ENCODE measurements at places on chromosomes 2 and 18.

DNA sequence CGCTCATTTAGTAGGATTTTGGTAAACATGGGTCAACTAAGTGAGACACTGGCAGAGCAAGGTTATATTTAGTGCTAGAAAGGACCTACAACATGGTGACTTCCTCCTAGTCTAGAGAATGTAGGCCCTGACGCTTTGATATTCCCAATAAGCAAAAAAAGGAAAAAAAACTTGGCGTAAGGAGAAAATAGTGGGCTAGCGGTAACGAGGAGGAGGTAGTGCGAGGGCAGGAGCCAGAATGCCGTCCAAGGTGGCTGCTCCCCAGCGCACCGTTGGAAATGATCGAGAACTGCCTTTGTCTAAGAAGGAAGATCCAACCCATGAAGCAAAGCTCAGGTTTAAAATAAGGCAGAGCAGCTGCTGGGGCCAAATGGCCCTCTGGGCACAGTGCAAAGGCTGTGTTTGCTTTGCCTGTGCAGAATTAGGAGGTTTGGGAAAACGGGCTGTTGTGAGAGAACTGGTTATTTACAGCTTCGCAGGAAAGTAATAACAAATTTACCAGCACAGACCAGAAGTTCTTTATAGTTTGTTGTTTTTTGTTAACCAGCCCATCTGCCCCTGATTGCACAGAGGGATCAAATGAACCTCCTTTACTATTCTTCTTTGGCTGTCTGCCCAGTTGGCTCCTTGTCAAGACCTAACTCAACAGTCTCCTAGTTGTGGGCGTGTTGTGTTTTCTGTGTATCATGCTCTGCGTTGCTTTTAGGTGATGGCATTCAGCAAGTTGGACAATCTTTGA, 86.6 kb downstream of the ITGB1BP1 start:
- peak; percentile 84 for DNase-seq

GRCh38 chr2:191983591-191983990, 136.7 kb upstream of the CAVIN2 start:
- DNase-seq: no peak

- DNase-seq: no peak
Measured at GRCh38 chr2:8666581-8666980, 15.3 kb upstream of the ID2 start.

- DNase-seq: no peak
Measured at GRCh38 chr18:30855762-30856161, 186.8 kb downstream of the DSC3 start.

- no peak for DNase-seq
Measured at GRCh38 chr18:32303400-32303799, 113.6 kb downstream of the MEP1B start.

DNA sequence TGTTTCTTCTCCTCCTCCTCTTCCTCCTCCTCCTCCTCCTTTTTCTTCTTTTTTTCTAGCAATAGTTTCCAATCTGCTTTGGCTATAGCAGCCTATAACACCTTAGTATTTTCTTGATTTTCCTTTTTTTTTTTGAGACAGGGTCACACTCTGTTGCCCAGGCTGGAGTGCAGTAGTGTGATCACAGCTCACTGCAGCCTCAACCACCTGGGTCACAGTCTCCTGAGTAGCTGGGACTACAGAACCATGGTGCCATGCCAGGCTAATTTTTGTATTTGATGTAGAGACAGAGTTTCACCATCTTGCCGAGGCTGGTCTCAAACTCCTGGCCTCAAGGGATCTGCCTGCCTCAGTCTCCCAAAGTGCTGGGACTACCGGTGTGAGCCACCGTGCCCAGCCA, 10.7 kb upstream of the THNSL2 start:
- DNase-seq: no peak

DNA sequence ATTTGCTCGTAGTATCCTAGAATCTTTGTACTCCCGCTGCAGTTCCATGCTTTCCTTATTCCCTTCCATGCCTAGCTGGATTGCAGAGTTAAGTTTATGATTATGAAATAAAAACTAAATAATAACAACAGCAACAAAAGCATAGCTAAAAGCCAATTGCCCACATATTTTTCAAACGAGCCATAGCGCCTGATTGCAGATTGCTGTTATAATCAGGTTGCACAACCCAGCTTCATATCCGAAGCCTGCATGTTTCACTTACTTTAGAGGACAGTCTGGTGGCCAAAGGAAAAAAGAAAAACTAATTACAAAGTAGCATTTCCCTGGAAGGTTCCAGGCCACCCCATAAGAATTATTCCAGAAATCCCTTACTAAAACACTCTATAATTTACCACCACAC, 31.9 kb upstream of the PNO1 start:
- no peak for DNase-seq

- no peak for DNase-seq
Measured at GRCh38 chr2:120079647-120080046, 66.8 kb downstream of the EPB41L5 start.

GRCh38 chr2:66334237-66335029, 100.5 kb upstream of the MEIS1 start:
- no peak for DNase-seq

GRCh38 chr18:48975120-48975816, 24.5 kb upstream of the SMAD7 start:
- no peak for DNase-seq

- DNase-seq: no peak
Measured at GRCh38 chr2:214801068-214801467, 8.4 kb downstream of the BARD1 start.

GRCh38 chr2:180728928-180729559, 251.4 kb upstream of the UBE2E3 start:
- peak; percentile 60 for DNase-seq

DNA sequence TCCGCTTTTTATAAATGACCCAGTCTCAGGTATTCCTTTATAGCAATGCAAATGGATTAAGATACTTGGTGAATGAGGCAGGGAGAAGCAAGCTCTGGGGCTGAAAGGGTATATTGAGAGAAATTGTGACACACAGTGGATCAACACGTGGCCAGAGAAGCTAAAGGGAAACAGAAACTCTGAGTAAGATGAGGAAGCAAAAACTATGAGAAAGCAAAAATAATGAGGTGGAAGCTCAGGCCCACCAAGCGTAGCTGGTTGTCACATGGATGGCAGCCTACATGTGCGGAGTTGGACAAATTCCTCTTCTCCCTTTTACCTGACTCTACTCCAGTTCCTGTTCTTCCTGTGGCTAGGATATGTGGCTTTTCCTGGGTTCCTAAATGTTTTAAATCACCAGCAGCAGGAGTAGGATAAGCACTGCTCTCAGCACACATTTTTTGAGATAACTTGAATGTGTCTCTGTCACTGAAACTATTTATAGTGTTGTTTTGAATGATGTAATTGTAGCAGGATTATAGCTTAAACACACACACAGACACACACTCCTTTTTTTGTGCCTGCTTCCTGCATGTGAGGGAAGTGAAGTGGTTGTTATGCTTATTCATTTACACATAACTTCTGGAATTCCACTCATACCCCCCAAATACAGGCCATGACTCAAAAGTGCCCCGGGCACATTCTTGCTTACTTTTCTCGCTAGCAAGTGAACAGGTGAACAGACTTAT, 30.1 kb upstream of the EPC2 start:
- DNase-seq: no peak

GRCh38 chr18:77505499-77505898, 255.9 kb downstream of the GALR1 start:
- no peak for DNase-seq

DNA sequence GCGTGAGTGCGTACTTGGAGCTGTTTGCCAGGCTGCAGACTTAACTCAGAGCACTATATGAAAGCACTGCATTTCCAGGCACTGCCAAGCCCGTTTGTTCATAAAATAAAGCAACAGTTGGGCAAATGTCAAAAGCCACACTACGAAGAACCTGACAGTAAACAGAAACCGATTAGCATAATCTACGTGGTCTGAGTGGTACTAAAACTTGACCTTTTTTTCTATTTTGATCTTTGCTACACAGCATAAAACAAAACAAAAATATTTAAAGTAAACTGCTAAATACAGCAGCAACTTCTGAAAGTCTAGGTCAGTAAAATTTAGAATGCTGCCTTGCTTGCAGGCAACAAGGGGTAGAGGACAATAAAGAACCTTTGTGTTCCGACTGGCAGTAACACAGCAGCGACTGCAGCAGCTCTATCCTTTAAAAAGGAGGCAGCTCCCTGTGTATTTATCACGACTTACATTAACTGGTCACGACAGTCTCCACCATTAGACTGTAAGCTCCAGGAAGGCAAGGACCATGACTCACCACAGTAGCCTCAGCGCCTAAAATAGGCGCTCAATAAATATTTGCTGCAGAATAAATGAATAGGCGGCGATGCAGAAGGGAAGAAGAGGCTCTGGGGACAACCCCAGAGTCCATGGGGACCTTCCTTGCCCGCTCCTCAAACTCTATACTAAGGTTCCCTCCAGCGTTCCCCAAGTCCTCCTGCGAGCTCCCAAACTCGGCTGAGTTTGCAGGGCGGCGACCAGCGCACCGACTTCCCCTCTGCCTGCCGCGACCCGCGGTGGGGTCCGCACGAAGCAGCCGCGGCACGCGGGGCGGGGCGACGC, 902 bp downstream of the SS18 start:
- DNase-seq: no peak

GRCh38 chr2:60557486-60557864, 4.0 kb upstream of the BCL11A start:
- DNase-seq: no peak

DNA sequence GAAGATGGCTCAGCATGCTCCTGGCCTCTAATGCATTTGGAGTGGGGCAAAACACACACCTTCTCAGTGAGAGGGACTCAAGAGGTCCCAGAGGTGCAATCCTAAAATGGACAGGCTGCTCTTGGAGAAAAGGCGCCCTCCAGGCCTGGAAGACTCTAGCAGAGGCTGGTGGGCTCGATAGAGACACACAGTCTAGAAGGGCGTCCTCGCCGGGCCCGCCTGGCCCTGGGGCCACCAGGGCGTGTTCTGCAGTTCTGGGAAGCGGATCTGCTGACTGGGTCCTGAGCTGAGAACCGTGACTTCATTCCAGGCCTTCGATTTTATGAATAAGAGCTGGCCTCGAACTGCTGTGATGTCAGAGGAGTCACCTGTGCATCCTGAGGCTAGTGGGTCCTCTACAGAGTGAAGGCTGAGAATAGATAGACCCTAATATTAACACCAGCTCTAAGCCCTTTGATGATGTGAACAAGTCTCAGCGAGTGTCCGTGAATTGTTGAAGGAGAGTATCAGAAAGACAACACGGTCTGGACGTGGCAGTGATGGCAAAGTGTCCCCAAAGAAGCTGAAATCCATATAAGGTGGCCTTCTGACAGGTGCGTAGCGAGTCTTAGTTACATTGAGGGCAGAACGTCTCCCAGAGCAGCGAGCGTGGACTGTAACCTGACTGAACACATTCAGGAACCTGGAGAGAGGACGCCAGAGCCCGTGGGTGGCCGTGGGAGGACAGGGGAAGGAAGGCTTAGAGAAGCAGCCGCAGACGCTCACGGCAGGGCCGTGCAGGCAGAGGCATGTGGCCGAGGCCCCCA, 136.9 kb downstream of the PTGR3 start:
- no peak for DNase-seq

DNA sequence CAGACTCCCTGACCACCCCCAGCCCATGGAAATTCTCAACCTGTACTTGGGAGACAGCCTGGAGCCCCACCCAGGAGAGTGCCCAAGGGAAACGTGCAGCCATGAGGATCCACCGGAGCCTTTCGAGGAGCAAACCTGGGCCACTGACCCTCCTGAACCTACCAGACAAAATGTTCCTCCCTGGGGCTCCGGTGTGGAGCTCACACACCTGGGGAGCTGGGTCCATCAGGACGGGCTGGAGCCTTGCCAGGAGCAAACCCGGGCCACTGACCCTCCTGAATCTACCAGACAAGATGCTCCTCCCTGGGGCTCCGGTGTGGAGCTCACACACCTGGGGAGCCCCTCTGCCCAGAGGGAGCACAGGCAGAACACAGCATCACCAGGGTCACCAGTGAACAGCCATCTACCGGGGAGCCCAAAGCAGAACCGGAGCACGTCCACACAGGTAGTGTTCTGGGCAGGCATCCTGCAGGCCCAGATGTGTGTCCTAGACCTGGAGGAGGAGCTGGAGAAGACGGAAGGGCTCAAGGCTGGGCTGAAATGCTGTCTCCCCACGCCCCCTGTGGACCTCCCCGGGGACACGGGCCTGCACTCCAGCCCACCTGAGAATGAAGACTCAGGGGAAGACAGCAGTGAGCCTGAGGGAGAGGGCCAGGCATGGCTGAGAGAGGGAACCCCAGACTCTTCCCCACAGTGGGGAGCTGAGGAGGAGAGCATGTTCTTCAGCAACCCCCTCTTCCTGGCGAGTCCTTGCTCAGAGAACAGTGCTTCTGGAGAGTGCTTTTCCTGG, 8.9 kb downstream of the PSD4 start:
- DNase-seq: no peak

DNA sequence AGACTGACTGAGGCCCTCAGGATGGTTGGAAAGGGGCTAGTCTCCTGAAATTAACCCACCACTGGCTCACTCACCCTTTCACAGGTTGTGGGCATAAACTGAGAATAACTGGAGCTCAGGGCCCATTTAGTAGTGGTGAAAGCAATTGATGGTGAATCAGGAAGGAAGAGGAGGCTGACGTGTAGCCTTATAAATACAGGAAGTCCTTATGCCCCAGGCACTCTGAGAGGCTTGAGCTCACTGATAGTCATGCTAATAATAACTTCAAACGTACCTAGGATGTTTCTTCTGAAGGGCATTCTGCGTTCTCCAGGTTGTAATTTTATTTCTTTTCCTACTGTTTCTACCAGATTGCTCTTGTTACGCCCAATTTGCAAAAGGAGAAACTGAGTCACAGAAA, 328.4 kb downstream of the CLIP4 start:
- DNase-seq: no peak

GRCh38 chr2:132560562-132560961, 109.4 kb downstream of the LYPD1 start:
- no peak for DNase-seq

- no peak for DNase-seq
Measured at GRCh38 chr2:83224591-83225200, 1234.4 kb downstream of the SUCLG1 start.

DNA sequence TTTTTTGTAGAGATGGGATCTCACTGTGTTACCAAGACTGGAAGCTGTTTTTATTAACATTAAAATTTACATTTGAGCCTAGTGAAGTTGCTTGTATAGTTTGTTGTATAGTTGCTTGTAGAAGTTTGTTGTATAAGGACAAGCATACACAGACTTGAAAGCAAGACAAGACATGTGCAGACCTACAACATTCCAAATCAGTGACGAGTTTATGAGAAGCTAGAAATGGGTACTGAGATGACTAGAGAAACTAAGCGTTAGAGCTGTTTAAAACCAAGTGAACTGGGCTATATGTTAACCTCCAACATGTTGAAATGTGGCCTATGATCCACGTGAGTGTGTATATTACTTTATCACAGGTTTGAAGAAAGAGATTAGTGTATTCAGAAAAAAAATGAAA, 39.1 kb downstream of the ABCB11 start:
- DNase-seq: no peak

GRCh38 chr2:226435146-226435545, 364.5 kb downstream of the IRS1 start:
- no peak for DNase-seq

DNA sequence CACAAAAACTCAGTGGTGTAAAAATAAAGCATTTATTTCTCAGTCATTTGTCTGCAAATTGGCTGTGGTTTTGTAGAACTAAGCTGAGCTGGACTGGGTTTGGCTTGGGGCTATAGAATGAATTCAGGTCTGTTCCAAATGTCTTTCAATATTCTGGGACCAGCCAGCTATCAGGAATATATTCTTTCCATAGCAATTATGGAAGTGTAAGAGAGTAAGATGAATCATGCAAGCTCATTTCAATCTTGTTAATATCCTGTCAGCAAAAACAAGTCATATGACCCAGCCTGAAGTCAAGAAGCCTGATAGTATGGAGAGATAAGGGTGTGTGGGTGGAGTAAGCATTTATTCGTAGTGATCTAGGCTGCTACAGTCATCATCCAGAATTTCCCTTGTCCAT, 481.0 kb upstream of the CDH2 start:
- DNase-seq: peak; percentile 5

- no peak for DNase-seq
Measured at GRCh38 chr2:142423603-142424002, 292.8 kb upstream of the LRP1B start.
